ENCODE measurements at places on chromosomes 16 and 17.

DNA sequence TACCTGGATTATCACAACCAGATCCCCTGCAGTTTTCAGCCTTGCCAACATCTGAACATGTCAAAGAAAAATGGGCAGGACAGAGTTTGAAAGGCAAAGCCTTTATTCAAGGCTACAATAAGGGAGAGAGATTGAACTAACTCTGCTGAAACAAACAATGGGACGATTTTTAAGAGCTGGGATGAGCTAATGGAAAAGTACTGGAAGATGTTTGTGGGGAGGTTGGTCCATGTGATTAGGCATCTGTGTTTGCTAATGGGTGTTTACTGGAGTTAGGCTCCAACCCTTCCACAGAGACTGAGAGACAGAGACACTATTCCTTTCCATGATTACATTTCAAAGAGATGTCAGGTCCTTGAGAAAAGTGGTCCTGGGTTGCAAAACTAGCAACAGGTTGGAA is 35.0 kb upstream of the HSBP1 start:
- no peak for DNase-seq

DNA sequence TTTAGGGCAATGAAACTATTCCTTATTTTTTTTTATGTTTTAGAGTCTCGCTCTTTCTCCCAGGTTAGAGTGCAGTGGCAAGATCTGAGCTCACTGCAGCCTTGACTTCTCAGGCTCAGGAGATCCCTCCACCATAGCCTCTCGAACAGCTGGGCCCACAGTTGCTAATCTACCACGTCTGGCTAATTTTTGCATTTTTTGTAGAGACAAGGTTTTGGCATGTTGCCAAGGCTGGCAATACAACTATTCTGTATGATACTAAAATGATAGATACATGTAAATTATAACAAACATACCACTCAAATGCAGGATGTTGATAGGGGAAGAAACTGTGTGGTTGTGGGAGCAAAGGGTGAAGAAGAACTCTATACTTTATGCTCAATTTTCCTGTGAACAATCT is 401.3 kb downstream of the ZFHX3 start:
- no peak for DNase-seq

DNA sequence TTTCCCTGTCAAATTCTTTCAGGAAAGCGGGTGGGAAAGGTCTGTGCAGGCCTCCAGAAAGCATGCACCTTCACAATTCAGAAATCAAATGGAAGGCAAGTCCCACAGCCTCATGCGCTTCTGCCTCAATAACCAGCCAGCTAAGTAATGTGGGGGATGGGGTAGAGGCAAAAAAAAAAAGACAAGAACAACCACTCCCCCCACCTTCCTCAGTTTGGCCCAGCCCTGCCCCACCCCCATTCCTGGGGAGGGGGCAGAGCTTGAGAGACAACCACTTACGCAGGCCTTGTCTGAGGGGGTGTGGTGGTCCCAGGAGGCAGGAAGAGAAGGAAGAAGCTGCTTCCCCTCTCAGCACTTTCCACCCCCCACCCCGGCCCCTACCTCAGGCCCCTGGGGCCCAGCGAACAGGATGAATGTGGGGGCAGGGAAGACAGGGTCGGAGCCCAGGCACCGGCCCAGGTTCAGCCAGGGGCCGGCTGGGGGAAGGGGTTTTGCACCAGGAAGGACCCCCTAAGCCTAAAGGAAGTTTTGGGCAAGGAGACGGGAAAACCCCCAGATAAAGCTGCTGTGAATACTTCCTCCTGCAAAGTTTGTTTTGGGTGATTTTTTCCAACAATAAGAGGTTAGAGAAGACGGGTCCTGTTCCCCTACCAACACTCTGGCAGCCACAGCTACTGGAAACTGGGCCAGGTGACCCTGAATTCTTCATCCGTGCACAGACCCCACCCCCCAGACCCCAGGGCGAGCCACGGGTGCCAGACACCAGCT is 1.2 kb downstream of the JUP start:
- no peak for DNase-seq

DNA sequence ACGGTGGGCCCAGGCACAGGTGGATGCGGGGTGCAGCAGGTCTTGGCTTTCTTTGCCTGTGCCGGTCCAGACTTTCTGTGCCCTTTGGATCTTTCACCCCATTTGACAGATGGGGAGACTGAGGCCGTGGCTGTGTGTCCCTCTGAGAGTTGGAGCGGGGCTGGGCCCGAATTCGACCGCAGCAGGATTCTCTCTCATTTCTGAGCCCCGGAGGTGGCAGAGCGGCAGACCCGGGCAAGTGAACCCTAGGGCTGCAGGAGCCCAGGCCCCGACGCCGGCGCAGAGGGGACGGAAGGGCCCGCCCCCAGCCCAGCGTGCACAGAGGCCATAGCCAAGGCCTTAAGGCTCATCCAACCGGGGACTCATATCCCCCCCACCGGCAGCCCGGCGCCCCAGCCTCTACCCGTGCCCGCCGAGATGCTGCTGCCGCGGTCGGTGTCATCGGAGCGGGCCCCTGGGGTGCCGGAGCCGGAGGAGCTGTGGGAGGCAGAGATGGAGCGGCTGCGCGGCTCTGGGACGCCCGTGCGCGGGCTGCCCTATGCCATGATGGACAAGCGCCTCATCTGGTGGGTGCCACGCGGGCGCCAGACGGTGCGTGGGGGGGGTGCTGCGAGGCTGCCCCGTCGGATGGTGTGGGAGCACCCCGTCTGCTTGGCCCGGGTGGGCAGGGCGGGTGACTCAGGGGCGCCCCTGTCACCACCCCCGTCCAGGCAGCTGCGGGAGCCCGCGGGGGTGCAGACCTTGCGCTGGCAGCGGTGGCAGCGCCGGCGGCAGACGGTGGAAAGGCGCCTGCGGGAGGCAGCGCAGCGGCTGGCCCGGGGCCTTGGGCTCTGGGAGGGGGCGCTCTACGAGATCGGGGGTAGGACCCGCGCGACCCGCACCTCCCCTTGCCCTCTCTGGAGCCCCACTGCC is 857 bp downstream of the TMC8 start:
- no peak for DNase-seq

DNA sequence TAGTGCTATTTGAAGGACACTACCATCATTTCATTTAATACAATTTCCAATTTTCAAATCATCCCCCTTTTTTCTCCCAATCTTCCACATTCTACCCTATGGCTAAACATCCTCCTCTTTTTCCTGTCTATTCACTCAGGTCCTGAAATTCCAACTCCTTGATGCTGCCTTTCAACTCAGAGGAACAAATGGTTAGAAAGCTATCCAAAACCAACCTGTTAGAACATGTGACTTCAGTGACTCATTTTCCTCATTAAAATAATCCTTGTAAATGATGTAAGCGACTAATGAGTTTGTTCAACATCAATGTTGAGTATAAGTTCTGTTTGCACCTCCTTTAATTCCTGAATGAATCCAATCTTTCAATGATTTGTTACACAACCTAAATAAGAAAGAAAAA is 5.5 kb downstream of the PSMD12 start:
- no peak for DNase-seq

- DNase-seq, result no peak
These were observed 2.7 kb upstream of the PABPN1L start for GRCh38 chr16:88868974-88869672.
